ENCODE measurements at places on chromosomes 1 and 21. TPM values are rescaled to one million over a fixed set of nuclear protein-coding genes. Genes with fewer than 3 reads are reported as not detected.

GRCh38 chr1:110125810-110126209 lies 13.6 kb downstream of the UBL4B start:
- DNase-seq: no peak

GRCh38 chr1:167223144-167224103 lies 2.7 kb downstream of the POU2F1 start:
- DNase-seq: no peak

DNA sequence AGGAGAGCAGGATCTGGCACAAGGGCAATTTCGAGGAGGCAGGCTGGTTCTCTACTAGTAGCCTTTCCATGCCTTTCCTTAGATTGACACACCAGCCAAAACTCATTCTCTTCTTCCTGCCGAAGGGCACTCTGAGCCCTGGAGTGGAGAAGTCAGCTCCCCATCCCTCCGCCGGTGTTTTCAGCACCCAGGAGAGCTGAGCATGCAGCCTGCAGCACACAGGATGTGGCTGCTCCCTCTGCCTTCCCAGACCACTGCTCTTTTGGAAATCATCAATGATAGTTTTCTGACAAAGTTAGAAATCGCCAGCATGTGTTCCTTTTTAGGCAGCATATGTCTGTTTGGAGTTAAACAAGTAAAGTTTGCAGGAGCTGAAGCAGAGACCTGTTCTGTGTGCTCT lies 11.7 kb downstream of the RNU5D-1 start:
- no peak for DNase-seq

TMEM39B gene
- 15.8 TPM for total RNA-seq

GRCh38 chr21:18335651-18336236 lies 67.8 kb downstream of the TMPRSS15 start:
- no peak for DNase-seq

GRCh38 chr1:231757101-231757404 lies 130.5 kb downstream of the DISC1 start:
- DNase-seq: no peak

LZIC gene
- 26.1 TPM for total RNA-seq

OR6N1 gene
- not detected for total RNA-seq

GRCh38 chr1:16324456-16324890 lies 27.8 kb downstream of the FBXO42 start:
- no peak for DNase-seq

DNA sequence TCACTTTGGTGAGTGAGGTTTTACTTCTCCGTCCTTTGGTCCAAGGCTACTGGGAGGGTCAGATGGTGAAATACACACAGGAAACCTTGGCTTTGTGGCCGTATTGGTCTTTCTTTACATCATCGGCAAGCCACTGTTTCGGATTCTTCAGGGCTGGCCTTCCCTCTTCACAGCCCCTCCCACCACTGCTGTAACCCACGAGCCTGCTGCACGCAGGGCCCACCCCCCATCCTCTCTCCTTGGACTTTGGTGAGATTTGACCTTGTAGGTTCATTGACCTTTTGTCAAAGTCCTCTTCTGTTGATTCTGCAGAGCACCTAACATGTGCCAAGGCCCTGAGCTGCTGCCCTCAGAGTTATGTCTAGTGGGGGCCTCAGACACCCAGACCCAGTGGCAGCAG lies 328.6 kb downstream of the CAMTA1 start:
- DNase-seq: no peak

DNA sequence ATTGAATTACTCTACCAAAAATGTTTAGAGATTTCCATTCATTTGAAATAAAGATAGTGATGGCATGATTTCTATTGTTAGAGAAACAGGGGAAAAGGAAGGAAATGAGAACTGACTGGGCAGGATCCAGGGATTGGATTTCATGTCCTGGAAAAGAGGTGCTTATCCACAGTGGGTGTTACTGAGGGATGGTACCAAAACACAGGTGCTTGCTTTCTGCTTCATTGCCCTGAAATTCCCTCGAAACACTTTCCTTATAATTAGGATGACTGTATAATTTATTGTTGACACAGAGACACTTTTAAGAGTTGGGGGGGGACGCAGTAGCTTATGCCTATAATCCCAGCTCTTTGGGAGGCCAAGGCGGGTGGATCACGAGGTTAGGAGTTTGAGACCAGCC lies 185.0 kb upstream of the KCNK2 start:
- no peak for DNase-seq

GPR37L1 gene
- total RNA-seq: not detected
